CD4-positive, alpha-beta T cell treated with Interleukin-12 subunit alpha and Interleukin-12 subunit beta, for 1 hour (primary cell): ENCODE measurements at places on chromosomes 1 and 21.

- no peak for DNase-seq
Observed at GRCh38 chr1:86852782-86853408, 61.0 kb downstream of the SELENOF start.

- no peak for DNase-seq
Observed at GRCh38 chr1:15325375-15326085, 78.5 kb downstream of the FHAD1 start.

DNA sequence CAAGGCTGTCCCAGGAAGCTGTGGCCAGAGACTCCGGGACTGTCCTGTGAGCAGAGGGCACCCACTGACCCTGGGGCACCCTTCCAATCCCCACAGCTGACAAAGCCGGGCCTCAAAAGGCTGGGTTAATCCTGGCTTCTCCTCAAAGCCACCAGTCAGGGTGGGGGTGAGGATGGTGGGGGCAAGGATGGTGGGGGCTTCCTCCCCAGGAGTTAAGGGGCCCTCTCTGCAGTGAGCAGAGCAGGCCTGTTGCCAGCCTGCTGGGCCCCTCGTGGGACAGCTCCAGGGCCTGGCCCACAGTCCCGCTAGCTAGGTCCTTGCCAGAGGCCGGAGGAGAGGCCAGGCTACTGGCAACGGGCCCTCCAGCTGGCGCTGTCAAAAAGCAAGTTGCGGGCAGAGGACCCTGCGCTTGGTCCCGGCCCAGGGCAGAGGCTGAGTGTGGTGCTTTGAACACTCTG is 37.9 kb upstream of the CCDC27 start:
- DNase-seq, result no peak

- no peak for DNase-seq
Observed at GRCh38 chr1:26278303-26278702, 1.6 kb upstream of the SH3BGRL3 start.

DNA sequence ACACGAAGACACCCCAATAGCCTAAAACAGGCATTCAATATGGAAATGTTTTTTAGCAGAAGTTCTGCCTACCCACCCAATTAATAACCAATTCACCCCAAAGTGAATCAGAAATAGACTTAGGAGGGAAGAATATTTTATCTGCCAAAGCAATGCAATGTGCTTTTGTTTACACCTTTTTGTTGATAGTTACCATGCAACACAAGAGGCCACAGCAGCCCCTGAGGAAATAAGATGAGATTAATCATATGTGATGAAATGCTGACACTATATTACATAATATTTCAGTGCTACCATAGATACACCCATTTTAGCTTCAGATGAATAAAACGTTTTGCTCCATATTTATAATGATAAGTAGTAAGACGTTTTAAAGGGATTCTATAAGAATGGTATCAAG is 60.9 kb upstream of the RGS2 start:
- no peak for DNase-seq

DNA sequence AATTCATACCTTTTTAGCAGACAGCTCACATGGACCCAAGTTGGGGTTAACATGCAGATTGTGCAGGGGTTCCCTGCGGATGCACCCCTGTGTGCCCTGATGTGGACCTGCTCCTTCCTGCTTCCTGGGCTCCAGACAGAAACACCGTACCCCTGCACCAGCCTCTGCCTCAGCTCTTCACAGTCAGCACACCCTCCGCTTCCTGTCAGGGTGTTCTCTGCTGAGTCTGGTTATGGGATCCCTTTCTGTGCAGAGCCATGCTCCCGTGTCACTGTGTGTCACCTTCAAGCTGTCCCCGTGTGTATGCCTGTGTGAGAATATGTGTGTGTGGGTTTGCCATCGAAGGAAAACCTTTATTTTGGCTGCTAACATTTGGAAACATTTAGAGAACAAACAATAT is 48.7 kb upstream of the KCNJ15 start:
- DNase-seq, result no peak

DNA sequence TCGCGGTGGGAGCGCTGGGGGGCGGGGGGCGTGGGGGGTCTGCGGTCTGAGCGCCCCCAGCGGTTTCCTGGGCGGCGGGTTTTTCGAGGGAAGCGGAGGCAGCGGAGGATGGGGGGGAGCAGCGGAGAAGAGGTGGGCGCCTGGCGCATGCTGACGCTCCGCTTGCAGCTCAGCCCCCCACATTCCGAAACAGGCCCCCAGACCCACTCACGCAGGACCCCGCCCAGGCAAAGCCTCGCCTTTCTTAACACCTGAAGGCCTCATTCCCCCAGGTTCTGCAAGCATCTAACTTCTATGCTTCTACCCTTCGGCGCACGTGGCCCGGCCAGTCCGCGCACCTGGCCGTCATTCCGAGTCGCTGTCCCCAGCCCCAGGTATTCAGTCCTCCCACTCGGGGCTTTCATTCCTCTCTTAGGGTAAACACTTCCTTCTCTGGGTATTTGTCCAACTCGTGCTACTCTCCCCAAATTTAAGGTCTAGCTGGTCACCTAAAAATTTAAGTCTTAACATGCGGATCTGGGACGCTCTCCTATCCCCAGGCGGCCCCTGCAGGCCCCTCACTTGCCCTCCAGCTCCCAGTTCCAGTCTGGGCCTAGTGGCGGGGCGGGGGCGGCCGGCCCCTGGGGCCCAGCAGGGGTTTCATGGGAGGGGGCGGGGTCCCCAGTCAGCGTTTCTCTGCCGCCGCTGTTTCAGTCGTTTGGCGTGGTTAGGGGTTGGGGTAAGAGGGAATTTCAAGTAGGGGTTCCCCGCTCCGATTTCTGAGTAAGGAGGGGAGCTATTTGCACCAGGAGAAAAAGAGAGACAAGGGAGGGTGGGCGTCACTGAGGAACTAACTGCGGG is 2.8 kb upstream of the ZBTB7B start:
- peak; percentile 55 for DNase-seq

GRCh38 chr1:1228596-1229321 is 3.0 kb downstream of the SDF4 start:
- no peak for DNase-seq

DNA sequence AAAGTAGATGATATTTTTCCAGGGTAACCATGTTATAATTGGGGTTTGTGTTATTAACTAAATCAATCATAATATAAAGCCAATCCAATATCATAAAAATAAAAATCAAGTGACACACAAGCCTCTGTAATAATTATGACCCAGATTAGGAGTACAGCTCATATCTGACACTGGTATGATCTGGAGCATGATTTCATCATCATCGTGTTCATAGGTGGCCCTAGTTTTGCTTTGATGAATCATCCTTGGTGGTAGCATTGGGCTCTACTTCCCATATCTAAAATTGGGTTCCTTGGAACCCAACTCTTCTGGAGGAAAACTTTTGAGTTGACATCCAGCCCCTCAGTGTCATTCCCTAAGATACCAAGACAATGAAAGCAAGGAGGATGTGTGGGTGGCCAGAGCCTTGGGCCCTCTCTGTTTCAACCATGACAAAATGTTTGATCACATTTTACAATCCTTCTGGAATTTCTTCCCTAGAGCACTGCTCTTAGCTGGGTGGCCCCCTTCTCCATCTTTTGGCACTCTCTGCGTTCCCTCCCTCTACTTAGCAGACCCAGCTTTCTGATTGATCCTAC is 37.0 kb upstream of the ENAH start:
- DNase-seq, result no peak

DNA sequence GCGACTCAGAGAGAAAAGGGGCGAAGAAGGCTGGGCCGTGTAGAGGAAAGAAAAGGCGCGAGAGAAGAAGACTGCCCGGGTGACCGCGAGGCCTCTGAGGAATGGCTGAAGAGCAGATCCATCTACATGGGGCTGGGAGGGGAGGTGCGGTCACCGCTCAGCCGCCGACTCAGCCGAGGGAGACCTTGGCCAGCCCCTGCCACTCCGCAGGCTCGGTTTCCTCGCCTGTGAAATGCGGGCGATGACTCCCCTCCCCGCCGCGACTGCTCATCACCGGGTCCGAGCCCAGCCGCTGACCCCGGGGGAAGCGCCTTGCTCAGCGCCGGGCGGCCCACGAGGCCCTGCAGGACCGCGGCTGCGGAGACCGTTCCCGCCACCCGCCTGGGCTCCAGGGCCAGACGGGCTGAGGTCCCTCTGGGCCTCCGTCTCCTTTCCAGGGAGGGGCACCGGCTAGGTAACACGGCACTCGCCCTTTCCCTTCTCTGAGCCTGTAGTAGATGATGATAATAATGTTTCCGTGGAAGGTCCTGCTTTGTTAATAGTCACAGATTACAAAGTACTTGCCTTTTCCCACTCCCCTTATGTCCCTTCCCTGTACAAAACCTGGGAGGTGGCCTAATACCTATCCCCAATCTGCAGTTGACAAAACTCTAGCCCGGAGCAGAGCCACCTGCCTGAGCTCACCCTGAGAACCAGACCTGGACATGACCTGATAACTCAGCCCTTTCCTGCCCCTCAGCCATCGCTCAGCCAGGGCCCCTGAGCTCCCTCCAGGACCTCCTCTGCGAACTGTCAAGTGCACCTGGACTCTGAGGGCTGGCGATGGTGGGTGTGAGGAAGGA is 1.6 kb upstream of the BSND start:
- DNase-seq, result no peak

- no peak for DNase-seq
Observed at GRCh38 chr1:55958498-55958897, 620.9 kb downstream of the PLPP3 start.

DNA sequence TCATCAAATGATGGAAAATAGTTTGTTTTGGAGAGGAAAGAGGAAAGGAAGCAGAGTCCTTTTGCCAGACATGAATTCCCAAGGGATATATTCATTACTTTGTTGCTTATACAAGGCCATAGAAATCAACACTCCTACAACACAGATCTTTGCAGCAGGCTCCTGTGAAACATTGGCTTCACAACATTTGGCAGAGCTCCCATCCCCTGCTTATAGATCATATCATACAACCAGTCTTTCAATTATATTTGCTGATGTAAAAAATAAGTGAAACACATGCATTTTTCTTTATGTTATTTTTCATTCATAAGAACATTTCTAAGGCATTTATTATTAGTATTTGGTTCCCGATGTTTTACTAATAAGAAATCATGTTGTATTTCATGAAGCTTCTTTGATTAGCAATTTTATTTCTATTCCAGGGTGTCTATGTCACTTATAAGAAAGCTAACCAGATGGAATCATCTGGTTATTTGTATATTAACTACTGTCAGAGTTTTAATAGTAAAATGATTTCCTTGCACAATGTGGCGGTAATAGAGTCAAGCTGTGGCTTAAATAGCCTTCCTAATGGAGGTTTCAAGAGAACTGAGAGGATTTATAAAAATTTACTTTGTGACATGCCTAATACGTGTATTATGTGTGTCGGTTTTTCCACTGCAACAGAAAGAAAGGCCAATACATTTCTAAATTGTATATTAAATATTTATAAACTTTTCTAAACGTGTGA is 470.3 kb upstream of the NCAM2 start:
- no peak for DNase-seq

- DNase-seq, result no peak
Observed at GRCh38 chr1:175158170-175158591, 34.4 kb downstream of the KIAA0040 start.

DNA sequence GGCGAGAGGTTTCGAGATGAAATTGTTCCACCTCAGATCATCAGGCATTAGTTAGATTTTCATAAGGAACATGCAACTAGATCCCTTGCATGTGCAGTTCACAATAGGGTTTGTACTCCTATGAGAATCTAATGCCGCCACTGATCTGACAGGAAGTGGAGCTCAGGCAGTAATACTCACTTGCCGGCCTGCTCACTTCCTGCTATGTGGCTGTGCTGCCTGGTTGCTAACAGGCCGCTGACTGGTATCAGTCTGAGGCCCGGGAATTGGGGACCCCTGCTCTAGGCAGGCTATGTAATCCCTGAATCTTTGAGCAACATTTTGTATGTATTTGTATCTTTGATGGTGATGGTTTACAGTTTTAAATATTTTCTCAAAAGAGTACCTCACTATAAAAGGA is 32.5 kb downstream of the XKR8 start:
- DNase-seq, result peak; percentile 61

DNA sequence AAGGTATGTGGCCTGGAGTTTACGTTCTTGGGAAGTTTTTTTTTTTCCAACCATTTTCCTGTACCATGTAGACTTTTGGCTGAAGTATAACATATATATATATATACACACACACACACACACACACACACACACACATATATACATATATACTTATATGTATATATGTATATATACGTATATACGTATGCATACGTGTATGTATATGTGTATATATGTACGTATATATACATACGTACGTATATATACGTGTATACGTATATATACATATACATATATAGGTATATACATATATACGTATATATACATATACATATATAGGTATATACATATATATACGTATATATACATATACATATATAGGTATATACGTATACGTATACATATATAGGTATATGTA is 18.9 kb downstream of the CR1 start:
- no peak for DNase-seq

DNA sequence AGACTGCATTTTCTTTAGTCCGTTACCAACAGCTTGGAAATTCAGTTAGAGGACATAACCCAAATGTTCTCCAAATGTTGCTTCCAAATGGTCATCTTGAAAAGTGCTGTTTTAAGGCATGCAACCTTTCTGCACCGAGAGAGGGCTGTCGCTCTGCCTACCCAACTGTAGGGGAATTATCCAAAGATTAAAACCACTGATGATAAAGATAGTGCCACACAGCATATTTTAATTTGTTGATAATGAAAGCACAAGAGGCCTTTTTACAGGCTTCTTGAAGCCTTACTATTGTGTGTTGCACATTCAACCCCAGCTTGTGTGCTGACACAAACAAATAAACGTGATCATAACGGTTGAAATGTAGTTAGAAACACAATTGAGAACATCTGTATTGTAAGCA is 121.5 kb downstream of the LMO4 start:
- no peak for DNase-seq

GRCh38 chr21:23886828-23887724 is 1720.2 kb downstream of the MRPL39 start:
- no peak for DNase-seq

DNA sequence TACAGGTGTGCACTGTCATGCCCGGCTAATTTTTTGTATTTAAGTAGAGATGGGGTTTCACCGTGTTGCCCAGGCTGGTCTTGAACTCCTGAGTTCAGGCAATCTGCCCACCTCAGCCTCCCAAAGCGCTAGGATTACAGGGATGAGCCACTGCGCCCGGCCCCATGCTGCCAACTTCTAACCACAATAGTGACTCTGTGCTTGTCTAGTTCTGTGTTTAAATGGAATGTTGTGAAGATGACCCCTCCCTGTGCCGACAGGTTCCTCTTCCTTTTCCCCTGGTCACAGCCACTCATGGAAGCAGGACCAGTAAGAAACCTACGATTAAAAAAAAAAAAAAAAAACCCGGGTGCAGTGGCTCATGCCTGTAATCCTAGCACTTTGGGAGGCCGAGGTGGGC is 4.7 kb downstream of the MAP1LC3C start:
- no peak for DNase-seq

GRCh38 chr1:84539972-84540371 is 33.6 kb upstream of the GNG5 start:
- no peak for DNase-seq

DNA sequence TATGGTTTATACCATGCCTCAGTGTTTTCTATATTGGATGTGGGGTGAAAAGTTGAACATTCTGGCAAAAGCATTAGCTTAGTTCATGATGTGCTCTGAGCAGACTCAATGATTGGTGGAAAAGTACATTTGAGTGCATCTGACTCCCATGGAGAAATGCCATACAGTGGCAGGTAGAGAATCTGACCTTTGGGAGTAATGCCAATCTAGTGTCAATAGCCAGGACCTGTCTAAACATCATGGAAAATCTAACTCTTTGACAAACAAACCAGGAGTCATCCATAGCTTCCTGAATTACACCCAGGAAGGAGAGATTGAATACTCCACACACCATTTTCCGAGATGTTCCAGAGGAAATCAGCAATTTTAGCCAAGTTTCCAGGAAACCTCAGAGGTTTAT is 51.0 kb downstream of the XCL1 start:
- no peak for DNase-seq
